ENCODE measurements at places on chromosomes 1 and 21.

DNA sequence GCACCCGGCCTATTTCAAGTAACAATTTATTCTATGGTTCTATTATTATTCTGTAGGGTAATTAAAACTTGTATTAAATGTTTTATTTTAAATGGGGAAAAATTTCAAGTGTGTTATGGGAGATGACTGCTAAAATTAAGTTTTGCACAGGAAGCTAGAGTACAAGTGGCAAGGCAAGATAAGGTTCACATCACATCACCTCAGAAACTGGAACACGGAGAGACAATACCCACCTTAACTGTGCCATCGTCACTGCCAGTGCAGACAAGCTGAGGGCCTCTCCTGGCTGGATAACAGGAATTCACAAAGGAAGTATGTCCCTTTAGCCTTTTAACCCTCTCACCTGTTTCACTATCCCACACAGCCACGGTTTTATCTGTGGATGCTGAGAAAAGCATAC is 7.6 kb downstream of the SNRNP40 start:
- no peak for DNase-seq

- DNase-seq, result no peak
Measured at GRCh38 chr1:63537940-63538339, 14.6 kb downstream of the EFCAB7 start.

DNA sequence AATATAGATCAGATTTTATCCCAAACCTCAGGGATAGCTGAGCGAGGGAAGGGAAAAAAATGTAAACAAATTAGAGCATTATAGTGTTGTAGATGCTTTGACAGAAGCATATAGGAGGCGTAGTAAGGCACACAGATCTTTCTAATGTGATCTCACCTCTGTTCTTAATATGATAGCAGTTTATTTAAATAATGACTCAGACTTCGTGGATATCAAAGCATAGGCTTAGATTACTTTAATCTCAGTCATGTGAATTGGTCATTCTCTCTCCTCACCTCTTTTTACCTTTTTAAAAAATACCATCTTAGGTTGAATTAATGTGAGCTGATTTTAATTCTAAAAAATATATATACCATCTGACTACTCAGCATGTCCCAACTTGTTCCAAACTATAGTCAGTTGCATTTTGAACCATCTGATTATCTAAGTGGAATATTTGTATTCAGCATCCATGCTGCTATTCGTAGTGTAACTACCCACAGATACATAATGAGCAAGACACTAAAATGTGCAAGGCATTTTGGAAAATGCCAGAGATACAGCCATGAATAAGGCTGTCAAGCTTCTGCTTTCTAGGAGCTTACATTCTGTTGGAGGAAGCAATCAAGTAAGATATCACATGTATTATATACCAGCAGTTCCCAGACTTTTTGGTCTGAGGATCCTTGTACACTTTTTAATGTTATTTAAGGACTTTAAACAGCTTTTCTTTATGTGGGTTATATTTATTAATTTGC is 76.7 kb downstream of the OSBPL9 start:
- DNase-seq, result no peak

DNA sequence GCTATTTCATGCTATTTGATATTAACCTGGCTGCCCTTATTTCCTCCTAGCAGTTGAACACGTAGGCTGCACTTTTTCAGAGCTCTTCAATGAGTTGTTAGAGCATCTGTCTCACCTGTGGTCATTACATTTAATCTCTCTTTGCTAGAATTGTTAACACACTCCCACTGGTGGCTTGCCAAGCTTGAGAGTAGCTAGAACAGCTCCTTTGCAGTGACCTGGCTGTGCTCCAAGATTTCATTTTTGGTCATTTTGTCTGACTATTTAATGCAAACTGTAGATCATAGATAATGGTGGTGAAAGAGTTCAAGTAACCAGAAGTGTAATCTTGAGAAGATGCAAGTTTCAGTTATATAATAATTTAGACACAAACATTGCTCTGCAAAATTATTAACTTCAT is 105.6 kb downstream of the LRRC7 start:
- no peak for DNase-seq

DNA sequence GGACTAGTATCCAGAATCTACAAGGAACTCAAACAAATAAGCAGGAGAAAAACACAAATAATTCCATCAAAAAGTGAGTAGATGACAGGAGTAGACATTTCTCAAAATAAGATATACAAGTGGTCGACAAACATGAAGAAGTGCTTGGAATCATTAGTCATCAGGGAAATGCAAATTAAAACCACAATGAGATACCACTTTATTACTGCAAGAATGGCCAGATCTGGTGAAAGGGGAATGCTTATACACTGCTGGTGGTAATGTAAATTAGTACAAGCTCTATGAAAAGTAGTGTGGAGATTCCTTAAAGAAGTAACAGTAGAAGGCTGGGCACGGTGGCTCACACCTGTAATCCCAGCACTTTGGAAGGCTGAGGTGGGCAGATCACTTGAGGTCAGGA is 73.8 kb downstream of the POU2F1 start:
- no peak for DNase-seq

GRCh38 chr1:172507741-172508140 is 25.2 kb upstream of the SUCO start:
- DNase-seq, result no peak

DNA sequence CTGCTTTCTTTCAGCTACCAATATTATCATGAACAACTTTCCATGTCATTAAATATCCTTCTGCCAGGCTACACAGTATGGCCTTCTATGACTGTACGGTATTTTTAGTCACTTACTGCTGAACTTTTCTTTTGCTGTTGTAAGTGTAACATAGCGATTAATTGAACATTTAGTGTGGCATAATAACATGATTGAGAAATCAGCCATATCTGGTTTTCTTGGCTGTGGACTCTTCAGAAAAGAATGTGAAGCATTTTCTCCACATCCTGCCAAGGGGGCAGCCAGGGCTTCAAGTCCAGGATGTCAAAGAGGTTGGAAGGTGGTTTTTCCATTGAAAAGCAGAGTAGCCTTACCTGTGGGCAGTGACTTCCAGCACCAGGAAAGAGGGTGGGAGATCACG is 8.8 kb upstream of the AHCYL1 start:
- no peak for DNase-seq
